ENCODE measurements at places on chromosomes 1 and 21.

DNA sequence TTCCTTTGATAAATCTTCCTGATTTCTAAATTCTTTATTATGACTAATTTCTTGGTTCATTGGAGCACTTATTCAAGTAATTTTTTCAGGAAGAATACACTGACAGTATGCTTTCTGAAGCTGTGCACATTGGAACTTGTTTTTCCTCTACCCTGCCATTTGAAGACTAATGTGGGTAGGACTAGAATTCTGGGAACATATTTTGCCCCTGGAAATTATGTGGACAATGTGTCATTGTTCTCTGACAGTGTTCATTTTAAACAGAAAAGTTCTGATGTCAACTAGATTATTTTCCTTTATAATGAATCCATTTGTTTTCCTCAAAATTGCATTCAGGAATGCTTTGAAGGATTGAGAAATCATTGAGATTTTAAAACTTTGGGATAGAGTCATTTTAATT lies 34.8 kb upstream of the ST6GALNAC5 start:
- DNase-seq, result no peak

DNA sequence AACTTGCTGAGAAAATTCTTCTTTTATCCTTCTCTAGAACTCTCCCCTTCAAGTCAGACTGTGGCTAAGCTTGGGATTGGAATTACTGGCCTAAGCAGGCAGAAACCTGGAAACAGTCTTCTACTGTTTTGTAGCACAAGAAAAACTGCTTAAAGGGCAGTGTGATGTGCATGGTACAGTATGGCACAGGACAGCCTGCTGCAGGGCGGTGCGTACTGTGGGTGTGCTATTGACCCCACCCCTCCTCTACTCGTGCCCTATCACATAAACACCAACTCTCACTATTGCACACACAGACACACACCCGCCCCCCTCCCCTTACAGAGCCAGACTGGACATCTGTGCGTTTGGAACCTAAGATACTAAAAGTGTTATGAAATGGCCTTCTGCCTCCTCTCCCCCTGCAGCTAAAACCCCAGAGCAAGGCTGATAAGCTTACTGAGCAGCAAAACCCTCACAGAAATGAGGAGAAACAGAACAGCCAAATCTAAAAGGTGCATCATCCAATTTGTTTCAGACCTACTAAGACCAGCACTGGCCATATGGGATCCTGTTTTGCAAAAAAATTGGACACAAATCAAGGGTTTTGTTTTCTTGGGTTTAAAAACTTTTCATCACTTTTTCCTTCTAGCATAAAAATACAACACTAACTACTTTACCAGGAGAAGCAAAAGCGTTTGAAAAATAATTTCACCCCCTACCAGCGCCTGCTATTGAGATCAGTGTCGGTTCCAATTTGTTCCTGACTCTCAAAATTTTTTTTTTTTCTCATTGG lies 355.8 kb upstream of the LYPLAL1 start:
- DNase-seq, result no peak

DNA sequence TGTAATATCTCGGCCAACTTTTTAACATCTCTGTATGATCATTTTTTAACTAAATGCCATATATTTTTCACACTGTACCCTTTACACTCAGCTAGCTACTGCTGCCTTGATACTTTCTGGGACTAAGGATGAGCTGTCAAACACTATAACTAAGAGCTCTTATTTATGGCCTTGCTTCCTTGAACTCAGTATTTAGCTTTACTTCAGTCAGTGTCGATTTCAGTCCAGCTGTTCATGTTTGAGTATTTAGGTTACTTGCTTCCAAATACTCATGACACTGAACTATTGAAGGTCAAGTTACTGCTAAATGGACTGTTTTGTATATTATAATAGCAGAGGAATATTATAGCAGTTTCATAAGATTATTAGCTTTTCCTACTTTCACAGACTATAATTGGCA lies 25.9 kb upstream of the USP25 start:
- no peak for DNase-seq

GRCh38 chr1:184163674-184164465 lies 112.3 kb downstream of the TSEN15 start:
- no peak for DNase-seq

GRCh38 chr21:35468991-35469390 lies 419.9 kb upstream of the RUNX1 start:
- DNase-seq, result no peak

GRCh38 chr1:42937141-42937696 lies 21.4 kb downstream of the SLC2A1 start:
- DNase-seq, result no peak

DNA sequence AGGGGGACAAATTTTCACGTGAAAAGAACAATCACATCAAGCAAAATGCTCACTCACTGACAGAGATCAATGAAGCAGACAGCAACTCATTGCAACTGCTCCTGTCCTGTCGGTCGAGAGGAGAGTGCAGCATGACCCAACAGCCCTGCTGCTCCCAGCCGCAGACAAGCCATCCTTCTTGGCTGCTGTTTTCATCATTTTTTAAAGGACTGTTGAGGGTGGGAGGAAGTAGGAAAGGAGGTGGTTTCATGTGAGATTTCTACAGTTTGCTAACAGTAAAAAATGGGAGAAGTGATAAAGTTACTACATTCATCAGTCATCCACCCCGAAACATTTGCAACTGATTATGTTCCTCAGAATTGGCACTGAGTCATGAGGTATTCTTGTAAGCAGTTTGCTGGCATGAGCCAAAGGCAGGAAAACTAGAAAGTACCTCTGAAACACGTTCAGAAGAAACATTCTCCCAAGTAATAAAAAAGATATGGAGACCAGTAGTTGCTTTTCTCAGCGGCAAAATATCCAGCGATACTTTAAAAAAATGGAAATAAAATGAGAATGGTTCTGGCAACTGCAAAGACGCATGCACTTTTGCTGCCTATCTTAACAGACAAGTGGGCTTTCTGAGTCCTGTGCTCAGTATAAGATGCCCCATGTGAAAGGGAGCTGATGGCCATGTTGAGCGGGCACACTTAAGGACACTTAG lies 72.0 kb upstream of the CLDN14 start:
- DNase-seq, result no peak

DNA sequence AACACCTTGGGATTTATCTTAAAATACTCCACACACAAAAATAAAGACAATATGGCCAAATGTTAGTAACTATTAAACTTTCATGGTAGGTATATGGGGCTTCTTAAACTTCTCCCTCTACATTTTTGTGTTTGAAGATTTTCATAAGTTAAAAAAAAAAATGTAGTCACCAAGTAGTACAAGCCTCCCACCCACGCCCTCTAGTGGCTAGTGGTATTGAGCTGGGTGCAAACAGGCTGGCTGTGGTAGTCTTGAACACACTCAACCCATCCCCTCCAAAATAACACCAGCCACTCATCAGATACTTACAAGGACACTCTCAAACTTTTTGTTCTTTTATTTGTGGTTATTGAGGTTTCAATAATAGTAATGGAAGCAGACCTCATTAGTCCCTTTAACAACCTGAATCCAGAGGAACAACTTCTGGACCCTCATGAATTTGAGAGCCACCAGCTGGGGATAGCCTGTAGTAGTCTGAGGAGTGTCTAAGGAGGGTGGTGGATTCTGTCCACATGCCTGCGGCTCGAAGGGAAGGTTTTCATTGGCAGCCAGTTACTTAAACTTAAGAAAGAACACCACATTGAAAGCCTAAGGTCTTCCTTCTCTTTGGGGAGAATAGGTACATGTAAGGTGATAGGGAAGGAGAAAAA lies 15.6 kb downstream of the RD3 start:
- DNase-seq, result peak; percentile 78

GRCh38 chr1:157993918-157994605 lies 617 bp downstream of the KIRREL1 start:
- no peak for DNase-seq

- peak; percentile 74 for DNase-seq
These were observed 9.1 kb downstream of the TTC22 start for GRCh38 chr1:54791880-54792522.

- DNase-seq, result no peak
These were observed 38.0 kb downstream of the CHD5 start for GRCh38 chr1:6142036-6142621.

DNA sequence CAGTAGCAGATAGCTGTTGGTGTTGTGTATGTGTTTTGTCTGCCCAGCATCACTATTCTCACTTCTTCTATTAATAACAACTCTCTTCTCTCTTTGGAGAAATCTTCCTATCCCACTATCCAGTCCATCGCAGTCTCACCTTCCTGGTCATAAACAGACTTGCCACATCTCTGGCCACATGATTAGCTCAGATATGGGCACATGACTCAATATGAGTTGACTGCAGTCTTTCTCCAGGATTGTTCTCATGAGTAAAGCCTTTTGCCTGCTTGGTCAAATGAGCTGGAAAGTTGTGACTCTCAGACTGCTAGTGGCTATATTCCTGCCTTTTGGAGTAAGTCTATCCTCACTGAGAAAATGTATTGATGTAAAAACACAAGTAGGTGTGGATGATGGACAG lies 32.9 kb upstream of the TADA1 start:
- DNase-seq, result no peak

DNA sequence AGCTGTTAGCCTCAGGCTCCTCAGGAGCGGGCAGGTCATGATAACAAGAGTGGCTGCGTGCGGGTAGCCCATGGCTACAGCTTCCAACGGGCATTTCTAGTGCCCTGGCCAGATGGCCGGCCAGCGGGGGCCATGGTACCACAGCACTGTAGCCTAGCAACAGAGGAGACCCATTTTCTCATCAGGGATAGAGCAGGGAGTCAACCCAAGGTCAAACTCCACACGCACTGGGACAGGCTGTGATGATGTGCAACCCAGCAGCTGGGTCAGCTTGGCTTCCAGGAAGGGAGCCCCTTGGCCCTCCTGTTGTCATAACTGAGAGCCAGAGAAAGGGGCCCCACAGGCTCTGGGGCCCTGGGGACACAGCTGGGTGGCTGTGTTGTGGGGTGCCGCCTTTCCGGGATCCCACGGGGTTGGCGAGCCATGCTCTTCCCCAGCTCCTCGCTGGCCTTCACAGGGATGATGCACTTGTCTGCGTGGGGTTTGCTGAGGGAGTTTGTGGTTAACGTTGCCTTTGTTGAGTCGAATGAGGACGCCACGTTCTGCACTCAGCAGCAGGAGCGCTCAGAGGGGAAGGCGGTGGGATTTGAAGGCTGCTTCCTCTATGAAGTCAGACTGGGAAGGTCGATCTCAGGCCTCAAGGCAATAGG lies 46.3 kb downstream of the COL18A1 start:
- DNase-seq, result no peak

GRCh38 chr1:21340230-21340945 lies 50.1 kb upstream of the ECE1 start:
- DNase-seq, result no peak

- no peak for DNase-seq
These were observed 5.2 kb upstream of the GALNT2 start for GRCh38 chr1:230061801-230062200.

- DNase-seq, result no peak
These were observed 26.8 kb downstream of the GADD45A start for GRCh38 chr1:67711855-67712212.

GRCh38 chr1:11985851-11986250 lies 5.6 kb downstream of the MFN2 start:
- no peak for DNase-seq

- no peak for DNase-seq
These were observed 662 bp upstream of the LGALS8 start for GRCh38 chr1:236522937-236523703.

DNA sequence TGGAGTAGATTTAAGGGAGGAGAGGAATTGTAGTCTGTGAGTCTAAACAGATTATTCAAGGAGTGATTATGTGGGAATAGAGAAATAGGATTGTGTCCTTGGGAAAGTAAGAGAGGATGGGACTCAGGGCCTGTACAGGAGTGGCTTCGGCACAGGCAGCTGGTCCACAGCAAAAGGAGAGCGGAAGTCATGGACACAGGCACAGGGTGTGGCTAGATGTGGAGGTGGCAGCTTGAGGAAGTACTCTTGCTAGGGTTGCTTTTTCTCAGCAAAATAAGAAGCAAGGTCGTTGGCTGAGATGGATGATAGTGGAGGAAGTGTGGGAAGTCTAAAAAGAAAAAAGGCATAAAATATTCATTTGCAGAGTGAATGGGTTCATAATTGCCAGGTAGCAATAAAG lies 18.5 kb upstream of the ZNF648 start:
- no peak for DNase-seq

DNA sequence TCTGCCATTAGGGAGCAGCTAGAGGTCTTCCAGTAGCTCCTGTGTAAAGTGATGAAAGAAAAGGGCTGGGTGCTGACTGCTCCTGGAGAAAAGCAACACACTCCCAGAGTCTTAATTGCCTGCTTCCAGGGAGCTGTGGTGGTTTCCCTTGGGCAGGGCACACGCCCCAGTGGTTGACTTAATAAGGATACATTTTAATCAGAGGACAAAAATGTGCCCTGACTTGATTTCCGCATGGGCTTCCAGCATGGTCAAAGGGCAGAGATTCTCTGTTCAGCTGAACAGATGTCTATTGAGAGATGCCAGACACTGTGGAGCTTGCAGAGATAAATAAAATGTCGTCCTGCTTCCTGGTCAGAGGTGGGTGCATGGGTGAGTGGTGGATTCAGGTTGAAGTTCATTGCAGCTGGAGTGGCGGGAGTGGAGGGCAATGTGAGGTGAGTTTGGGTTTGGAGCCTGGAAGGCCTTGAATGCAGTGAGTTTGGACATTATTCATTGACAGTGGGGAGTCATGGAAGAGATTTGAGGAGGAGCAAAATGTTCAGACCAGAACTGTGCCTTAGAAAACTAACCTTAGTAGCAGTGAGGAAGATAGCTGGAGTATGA lies 16.0 kb downstream of the QSOX1 start:
- DNase-seq, result no peak

DNA sequence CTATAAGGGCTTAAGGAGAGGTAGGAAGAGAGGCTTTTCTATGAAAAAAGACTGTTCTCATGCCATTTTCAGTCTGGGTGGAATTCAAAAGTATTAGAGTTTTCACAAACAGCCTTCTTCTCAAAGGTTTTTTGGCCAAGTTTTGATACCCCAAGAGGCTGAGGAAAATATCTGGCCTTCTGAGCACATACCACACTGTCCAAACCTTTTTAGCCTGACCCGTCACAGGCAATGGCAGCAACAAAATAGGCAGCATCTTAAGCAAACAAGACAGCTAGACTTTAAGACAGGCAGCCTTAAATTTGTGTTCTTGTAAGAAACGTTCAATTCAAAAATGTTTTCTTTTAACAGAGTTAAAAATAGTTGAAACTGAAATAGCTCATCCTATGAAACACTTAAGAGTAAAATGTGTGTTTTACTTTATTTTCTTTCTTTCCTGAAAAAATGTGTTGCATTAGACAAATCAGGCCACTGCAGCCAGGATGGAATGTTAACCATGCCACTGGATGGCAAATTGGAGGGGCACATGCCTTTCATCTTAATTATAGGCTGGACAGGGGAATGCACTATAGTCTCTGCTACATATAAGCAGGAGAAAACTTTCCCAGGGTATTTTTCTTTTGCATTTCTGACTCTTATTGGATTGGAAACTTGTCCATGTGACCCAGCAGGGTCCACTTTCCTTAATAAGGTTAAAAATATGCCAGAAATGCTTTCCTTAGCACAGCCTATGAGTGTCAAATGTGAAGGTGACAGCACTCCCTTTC lies 315.0 kb downstream of the TGFB2 start:
- no peak for DNase-seq
